ENCODE measurements at places on chromosomes 11 and 22.

DNA sequence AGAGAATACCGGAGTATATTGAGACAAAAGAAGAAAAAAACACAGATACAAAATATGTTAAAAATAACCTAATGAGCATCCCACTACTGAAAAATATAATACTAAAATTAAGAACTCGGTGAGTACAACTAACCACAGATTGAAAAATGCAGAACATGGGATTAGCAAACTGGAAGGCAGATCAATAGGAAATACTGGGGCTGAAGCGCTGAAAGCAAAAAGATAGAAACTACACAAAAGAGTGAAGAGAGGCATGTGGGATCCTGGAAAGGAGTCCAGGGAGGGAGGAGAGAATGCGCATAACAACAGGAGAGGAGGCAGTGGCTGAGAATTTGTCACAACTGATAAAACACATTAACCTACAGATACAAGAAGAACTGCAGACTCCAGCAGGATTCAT, 159.3 kb downstream of the EFCAB6 start:
- no peak for DNase-seq

GRCh38 chr11:115916608-115917007, 412.4 kb upstream of the CADM1 start:
- DNase-seq: no peak

DNA sequence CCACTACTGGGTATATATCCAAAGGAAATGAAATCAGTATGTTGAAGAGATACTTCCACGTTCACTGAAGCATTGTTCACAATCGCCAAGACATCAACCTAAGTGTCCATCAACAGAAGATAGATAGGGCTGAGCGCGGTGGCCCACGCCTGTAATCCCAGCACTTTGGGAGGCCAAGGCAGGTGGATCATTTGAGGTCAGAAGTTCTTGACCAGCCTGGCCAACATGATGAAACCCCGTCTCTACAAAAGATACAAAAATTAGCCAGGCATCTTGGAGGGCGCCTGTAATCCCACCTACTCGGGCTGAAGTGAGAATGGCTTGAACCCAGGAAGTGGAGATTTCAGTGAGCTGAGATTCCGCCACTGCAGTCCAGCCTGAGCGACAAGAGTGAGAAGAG, 12.7 kb downstream of the EIF3F start:
- DNase-seq: no peak

GRCh38 chr11:67071420-67072284, 15.0 kb downstream of the RHOD start:
- peak; percentile 71 for DNase-seq

- peak; percentile 59 for DNase-seq
Observed at GRCh38 chr11:122721201-122721963, 65.9 kb downstream of the UBASH3B start.

- DNase-seq: no peak
Observed at GRCh38 chr22:50143096-50143495, 27.4 kb upstream of the PANX2 start.

GRCh38 chr11:119340335-119341221, at the start of gene C1QTNF5:
TSS of gene C1QTNF5 (minus strand) at chr11:119340883. CDS start at chr11:119340397, 486 bp downstream.
- no peak for DNase-seq

- DNase-seq: peak; percentile 75
Observed at GRCh38 chr11:66317723-66318599, 1.1 kb upstream of the CD248 start.

DNA sequence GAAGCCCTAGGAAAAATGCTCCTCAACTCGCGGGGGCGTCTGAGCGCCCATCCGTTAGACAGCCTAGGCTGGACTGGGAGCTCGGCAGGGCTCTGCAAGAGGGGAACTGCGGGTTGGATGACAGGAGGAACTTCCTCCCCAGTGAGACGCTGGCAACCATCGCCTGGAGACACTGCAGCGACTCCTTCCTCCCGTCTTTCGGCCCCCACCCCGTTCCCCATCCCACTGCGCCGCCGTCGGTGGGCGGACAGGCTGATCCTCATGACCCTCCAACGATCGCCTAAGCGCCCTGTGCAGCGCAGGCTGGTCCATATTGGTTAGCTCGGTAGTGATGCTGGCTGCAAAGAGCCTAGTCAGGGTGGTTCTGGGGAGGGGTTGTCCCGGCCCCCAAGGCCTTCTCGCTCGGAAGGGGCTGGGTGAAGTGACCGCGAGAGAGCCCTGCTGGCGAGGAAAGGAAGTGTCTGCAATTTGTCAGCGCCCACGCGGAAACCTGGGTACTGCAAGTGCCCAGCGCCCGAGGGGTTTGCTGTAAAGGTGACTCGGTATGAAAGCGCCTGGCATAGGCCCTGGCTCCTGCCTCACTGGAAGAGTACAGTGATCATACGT, 638 bp downstream of the NRGN start:
- no peak for DNase-seq

DNA sequence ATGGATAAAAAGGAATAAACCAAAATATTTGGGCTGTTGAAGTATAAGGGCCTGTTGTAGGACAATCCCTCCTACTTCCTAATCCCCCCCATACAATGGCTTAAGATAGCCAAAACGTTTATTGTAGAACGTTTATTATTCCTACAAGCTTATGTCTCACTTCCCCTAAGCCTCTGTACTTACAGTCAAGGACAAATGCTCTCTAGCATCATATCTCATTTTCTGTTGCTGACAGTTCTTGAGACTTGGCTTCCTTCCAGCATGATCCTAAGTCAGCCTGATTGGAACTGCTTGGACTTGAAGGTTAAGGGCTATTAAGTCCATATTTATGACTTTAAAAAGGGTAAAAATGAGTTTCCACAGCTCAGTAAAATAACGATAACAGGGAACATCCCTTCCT, 8.8 kb downstream of the MISFA start:
- DNase-seq: no peak

DNA sequence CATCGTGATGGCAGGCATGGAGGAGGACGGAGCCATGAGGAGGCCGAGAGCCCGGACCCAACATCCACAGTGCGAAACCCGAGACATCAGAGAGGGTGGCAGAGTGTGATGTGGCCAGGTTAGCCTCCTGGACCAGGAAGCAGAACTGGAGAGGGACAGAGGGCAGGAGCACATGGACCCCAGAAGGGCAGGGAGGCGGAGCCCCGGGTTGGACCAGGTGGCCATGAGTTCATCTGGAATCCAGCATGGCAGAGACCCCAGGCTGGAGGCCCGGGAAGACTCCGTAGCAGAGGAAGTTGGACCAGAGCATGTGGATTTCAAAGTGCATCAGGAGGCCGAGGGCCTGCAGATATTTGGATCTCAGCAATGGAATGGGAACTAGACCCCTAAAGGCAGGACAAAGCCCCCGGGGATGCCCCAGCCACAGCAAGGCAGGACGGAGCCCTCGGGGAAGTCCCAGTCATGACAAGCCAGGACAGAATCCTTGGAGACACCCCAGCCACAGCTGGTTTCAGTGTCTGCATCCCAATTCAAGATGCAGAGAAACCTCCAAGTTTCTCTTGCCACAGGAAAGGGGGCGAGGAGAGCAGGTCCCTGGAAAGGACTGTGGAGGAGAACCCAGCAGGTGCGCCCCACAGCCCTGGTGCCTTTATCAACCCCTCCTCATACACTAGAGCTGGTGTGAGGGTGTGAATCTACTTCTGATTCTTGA, 1393.4 kb downstream of the BRD1 start:
- no peak for DNase-seq

DNA sequence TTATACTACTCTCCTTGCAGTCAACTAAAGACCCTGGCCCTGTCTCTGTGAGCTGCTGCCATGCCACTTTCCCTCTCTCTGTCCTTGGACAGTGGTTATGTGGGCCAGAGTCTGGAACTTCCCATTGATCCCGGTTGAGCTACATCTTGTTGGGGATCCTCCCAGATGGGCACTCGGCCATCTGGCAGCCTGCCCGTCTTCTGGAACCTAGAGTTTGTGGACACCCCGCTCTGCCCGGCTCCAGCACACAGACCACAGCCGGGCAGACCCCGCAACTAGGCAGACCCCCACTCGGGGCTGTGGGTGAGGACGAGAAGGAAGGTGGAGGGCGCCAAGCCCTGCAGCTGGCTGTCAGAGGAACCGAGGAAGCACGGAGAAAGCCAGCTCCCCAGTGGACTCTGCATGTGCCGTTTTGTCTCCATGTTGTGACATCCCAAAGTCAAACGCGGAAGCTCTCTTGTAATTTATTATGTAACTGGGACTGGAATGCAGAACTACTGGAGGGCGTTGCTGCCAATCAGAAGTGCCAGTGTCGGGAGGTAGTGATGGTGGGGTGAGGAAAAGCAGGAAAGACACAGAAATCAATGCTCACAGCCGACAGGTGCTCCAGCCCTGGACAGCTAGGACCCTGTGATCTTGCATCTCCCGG, 207.7 kb downstream of the CEP164 start:
- DNase-seq: no peak

- no peak for DNase-seq
Observed at GRCh38 chr11:9313648-9314290, 624 bp downstream of the TMEM41B start.

- peak; percentile 7 for DNase-seq
Observed at GRCh38 chr22:30969532-30970355, 679 bp downstream of the TUG1 start.

- DNase-seq: no peak
Observed at GRCh38 chr11:134516529-134516928, 104.5 kb upstream of the B3GAT1 start.

- DNase-seq: no peak
Observed at GRCh38 chr11:20156280-20156875, 3.9 kb downstream of the DBX1 start.

GRCh38 chr11:63711838-63712237, 30.5 kb downstream of the RTN3 start:
- no peak for DNase-seq

GRCh38 chr11:92653454-92653853, 316.0 kb upstream of the MTNR1B start:
- no peak for DNase-seq

DNA sequence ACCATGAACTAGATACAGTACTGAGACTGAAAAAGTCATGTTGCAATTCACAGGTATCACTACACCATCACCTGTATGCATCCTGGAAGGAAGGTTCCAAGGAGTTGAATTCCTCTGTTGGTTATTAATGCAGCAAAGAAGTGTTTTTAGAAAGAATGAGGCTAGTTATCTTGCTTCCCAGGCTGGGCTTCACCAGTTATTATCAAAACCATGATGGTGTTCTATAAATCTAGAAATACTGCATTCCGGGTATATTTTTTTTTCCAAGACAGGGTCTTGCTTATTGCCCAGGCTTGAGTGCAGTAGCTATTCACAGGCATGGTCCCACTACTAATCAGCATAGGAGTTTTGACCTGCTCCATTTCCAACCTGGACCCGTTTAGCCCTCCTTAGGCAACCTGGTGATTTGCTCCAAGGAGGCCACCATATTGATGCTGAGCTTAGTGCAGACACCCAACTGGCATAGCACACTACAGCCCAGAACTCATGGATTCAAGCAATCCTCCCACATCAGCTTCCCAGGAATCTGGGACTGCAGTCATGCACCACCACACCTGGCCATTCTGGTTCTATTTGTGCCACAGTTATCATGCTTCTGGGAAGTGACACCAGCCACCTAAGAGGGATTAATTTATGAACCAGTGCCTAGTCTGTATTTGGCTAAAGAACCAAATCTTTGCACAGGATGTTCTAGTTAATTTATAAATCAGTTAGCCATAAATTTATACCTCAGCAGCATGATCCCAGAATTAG, 1.6 kb upstream of the MPEG1 start:
- no peak for DNase-seq

DNA sequence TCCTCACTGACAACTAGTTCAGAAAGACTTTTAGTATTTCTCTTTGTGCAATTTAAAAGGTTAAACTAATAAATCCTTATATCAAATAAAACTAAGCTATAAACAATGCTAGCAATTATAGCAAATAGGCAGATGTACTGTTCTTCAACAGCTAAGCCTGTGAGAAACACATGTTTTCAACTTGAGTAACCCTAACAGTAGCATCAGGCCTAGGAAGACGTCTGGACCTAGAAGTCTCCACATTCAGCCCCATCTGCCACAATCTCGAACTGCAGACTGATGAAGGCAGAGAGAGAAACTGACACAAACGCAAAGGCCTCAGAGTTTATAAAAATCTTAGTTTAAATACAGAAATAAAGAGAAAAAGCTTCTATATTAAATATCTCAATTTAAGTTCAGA, 2.5 kb downstream of the ST13 start:
- DNase-seq: no peak

- no peak for DNase-seq
Observed at GRCh38 chr22:50294319-50294656, 13.2 kb downstream of the PLXNB2 start.

GRCh38 chr22:20533095-20533878, 25.9 kb downstream of the MED15 start:
- DNase-seq: no peak

GRCh38 chr11:30459306-30459705, 126.8 kb downstream of the MPPED2 start:
- no peak for DNase-seq

DNA sequence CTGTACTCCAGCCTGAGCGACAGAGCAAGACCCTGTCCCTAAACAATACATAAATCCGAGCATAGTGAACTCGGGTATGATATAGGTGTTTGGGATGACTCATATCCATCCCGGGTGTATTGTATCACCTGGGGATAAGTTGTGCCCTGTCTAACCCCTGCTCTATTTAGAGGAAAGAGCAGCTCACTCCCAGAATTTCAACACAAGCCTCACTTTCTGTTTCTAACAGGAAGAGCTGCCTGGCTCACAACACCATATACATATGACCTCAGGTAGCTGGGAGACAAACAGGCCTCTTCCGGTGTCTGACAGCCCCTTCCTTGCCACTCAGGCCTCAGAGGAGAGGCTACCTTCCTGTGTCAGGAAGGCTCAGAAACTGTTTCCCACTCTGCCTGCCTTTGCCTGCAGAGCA, 9.9 kb upstream of the MICALL1 start:
- DNase-seq: no peak

GRCh38 chr11:117822074-117823033, 2.2 kb downstream of the FXYD2 start:
- DNase-seq: no peak

GRCh38 chr22:32106930-32107329, 52.2 kb downstream of the C22orf42 start:
- no peak for DNase-seq

- DNase-seq: peak; percentile 2
Observed at GRCh38 chr22:31496735-31497146, 405 bp downstream of the SFI1 start.

- DNase-seq: no peak
Observed at GRCh38 chr11:122779047-122779629, 59.2 kb upstream of the CRTAM start.
